ENCODE measurements at places on chromosomes 2 and 18.
A peak's percentile ranks its signal among the peaks of the same experiment; 100 is the strongest.

- no peak for DNase-seq
Measured at GRCh38 chr2:200222791-200223190, 83.7 kb upstream of the SPATS2L start.

DNA sequence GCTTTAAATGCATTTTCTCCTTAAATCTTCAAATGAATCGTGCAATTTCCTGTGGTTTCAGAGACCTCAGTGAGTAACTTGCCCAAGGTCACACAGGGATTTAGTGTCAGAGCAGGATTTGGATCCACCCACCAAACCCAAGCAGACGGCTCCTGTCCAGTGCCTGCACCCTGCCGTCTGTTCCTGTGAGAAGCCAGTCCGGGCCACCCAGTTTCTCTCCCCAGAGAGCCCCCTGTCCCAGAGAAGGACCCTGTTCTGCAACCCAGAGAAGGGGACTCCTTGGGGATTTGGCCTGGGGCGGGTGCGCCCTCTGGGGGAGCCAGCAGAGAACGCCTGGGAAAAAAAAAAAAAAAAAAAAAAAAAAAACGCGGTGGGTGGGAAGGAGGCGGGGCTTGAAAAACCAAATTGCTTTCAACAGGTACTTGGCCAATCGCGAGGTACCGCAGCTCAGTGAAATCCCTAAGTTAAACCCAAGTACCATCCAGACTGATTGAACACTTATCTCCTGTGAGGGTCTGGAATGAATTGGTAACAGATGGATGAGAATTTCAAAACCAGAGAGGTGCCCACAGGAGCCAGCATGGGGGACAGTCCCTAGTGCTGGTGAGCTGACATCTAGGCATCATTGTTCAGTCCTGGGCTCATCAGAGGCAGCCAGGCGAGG lies 30.9 kb upstream of the REEP1 start:
- DNase-seq, result peak; percentile 32

DNA sequence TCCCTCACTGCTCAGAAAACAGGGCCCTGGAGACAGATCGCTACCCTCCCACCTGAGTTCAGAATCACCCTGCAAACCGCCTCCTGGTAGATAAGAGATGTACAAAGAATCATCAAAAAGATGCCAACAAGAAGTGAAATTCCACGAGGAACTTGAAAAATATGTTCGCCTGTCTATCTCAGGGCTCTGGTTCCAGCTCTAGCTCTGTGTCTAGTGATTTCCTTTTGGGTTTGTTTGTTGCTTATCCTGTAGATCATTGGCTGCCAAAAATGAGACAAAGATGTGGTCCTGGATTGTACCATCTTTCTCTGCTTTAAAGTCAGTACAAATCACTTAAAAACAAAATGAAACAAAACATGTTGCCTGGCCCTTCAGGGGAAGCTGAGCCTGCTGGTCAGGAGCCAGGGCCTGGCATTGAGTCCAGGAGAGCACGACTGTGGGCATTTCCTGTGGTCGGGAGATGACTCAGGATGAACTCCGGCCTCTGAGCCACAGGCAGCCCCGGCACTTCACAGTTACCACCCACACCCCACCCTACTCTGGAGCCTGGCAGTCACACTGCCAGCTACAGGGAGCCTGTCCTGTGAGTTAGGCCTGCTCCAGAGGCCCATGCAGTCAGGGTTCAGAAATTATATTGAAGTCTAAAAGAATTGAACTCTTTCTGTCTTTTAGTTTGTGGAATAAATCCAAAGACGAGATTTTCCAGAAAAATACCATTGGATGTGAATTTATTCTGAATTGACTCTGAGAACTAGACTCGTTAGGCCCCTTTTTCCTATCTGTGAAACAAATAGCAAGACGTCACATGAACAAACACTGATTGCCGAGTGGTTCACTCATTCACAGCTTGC lies 8.0 kb upstream of the ITGB6 start:
- DNase-seq, result peak; percentile 42

GRCh38 chr18:13266218-13267100 lies 47.9 kb downstream of the LDLRAD4 start:
- peak; percentile 55 for DNase-seq

DNA sequence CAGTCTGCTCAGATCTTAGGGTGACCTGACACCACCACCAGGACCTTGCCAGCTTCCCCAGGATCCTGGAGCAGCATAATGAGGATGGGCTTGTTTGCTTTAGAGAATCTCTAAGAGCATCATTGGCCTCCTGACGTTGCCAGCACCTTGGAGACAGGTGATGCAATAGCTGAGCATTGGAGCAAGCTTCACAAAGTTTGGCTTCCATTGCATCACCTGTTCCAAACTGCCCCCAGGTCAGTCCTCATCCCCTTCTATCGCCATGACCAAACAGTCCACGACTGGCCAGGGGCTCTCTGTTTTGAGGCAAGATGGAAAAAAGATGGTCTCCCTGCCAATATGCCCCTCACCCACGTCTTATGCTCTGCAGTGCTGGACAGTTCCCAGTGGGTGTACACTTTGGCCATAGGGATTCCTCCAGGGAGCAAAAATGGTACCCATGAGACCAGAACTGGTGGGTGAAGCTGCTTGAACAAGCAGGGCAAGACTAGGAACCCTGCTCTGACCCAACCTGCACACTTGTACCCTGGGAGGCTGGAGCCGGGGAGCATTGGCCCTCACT lies 22.6 kb upstream of the AGAP1 start:
- DNase-seq, result no peak

- no peak for DNase-seq
Measured at GRCh38 chr2:156110890-156111289, 221.6 kb downstream of the NR4A2 start.

GRCh38 chr18:53864770-53865169 lies 359.7 kb downstream of the MBD2 start:
- no peak for DNase-seq

- no peak for DNase-seq
Measured at GRCh38 chr2:122145856-122146255, 390.4 kb downstream of the TSN start.

DNA sequence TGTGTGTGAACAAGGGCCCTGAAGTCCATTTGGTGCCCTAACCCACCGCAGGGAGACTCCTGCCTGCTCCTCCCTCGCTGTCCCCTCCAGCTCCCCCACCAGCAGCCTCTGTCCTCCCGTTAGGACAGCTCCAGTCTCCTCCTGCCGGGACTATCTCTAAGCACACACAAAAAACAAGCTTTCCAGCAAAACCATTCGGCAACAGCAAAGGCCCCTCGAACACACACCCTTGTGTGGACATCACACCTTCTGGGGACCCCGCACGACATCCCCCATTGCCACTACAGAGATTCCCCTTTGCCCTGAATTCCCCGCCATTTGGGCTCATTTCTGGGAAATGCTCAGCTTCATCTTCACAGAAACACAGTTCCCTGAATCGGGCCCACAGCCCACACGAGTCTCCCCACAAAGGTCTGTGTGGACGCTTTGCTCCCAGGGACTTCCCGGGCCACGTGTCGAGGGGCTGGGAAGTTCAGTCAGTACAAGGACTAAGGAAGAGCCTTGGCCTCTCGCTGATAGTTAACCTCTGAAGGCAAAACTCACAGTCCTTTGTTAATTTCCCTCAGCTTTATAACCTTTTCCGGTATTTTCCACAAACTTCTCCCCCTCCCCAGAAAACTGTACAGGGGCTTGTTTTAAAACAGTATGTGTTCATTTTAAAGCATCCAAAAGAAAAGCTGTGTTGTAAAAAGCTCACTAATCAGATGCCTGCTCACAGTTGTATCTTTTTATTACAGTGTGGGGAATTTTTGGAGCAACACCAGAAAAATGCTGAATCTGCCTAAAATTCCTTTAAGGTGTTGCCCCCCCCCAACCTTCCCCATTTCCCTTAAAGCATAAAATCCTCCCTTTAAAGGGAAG lies 25.9 kb downstream of the SMAD7 start:
- DNase-seq, result no peak

GRCh38 chr18:63508596-63508995 lies 31.8 kb downstream of the SERPINB5 start:
- DNase-seq, result no peak

DNA sequence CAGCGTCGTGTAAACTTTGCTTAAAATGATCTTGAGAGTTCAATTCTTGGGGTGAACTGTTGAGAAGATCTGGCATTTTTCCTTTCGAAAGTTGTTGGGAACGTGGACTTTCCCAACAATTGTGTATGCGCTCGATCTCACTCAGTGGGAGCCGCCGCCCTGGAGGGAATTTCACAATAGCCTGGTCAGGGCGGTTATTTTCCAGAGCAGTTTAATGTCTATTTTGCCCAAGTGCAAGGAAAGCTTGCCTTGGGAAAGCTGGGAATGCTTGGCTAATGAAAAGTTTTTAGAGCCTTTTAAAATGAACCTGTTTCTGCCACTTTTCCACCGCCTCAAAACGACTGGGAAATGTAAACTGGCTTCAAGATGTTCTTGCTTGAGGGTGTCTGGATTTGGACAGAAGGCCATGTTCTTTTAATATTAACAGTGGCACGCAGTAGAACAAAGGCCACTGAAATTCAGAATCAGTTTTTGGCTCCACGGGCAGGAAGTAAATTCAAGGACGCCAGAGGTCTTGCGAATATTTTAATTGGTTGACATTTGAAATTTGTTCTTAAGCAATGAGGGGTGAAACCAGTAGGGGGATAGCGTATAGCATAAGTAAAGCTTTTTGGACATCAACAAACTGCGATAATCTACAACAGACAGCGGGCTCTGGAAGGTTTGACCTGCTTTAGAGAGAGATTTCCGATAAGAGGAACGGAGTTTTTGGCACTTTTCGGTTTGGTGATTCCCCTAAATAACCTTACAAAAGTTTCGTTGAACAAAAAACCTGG lies 1.2 kb downstream of the CFLAR start:
- peak; percentile 77 for DNase-seq

GRCh38 chr2:118738524-118739308 lies 108.7 kb downstream of the EN1 start:
- DNase-seq, result no peak

DNA sequence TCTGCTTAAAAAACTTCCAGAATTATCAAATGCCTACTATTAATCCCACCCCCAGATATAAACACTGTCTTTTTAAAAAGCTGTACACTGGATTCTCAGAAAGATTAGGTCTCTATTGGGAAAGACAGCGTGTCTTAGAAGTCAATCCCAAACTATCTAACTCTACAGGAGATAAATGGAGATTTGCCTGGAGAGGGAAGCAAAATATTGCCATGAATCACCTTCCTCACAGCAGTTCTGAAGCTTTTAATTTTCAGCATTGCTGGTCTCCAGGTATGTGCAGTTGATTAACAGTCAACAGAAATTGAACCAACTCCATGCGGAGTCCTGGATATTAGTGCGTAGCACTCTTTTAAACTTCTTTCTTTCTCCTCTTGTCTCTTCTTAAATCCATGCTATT lies 122.2 kb downstream of the DSC3 start:
- no peak for DNase-seq

- DNase-seq, result no peak
Measured at GRCh38 chr2:172380436-172381274, 46.7 kb upstream of the ITGA6 start.

- DNase-seq, result no peak
Measured at GRCh38 chr2:31207790-31208189, 9.5 kb downstream of the CAPN14 start.

GRCh38 chr2:101751875-101752619 lies 54.5 kb downstream of the MAP4K4 start:
- no peak for DNase-seq

DNA sequence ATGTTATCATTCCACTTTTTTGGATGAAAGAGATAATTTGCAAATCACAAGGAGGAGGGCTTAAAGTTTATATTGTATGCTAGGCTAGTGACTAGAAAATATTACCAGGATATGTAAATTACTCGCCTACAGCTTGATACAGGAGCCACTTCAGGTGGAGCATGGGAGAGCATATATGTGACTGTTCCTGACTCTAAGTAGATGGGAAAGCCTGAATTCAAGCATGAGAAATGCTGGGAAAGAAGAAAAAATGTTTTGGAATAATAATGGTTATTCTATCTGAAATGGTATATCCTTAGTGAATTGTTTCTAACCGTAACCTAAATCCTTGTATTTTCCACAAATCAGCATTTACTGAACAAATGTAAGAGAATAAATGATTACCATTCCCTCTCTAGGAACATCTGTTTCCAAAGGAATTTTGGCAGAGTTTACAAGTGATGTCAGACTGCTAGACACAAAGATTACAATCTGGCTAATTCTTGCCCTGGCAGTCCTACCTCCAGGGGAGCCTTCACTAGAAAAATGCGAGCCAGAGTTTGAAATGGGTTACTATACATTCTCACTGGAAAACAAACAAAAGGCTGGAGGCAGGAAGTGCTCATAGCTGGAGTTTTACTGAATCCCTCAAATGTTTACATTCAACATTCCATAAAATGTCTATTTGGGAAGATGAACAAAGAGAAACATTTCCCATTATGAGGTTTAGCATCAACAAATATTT lies 129.4 kb upstream of the MAPRE2 start:
- no peak for DNase-seq

DNA sequence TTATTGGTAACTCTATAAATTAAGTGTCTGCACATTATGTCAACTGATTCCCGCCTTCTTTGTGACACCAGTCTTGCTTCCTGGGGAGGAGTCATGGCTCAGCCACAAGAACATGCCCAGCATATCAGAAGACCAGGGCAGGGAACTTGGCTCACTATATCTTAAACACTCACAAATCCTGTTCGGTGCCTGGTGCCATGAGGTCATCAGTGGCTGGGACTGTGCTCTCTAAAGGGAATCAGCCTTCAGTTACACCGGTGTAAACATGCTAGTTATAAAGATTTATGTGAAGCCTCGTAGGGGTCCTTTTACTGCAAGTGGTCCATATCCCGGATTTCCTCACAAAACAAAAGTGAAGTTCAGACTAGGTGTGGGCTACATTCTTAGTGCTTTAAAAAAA lies 73.1 kb upstream of the ZNF521 start:
- no peak for DNase-seq

GRCh38 chr2:2782007-2782406 lies 450.9 kb upstream of the MYT1L start:
- DNase-seq, result no peak

DNA sequence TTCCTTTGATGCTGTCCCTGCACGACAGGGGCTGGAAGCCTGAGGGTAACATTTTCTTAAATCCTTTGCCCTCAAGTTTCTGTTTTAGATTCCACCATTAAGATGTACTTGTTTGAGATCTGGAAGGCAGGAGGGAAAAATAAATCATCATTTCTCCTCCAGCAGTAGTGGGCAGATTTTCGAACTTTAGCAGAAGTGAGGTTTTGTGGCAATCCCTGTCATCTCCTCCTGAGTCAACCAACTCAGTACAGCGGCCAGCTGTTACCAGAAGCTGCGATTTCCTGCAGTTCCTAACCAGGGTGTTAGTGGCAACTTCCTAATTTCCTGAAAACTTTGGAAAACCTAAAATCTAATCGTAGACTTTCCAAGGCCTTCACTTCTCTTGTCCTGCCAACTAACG lies 517.2 kb upstream of the ACVR2A start:
- DNase-seq, result no peak

GRCh38 chr2:38037757-38038621 lies 38.0 kb downstream of the CYP1B1 start:
- DNase-seq, result peak; percentile 32

- DNase-seq, result no peak
Measured at GRCh38 chr2:239241431-239241960, 159.3 kb downstream of the HDAC4 start.

DNA sequence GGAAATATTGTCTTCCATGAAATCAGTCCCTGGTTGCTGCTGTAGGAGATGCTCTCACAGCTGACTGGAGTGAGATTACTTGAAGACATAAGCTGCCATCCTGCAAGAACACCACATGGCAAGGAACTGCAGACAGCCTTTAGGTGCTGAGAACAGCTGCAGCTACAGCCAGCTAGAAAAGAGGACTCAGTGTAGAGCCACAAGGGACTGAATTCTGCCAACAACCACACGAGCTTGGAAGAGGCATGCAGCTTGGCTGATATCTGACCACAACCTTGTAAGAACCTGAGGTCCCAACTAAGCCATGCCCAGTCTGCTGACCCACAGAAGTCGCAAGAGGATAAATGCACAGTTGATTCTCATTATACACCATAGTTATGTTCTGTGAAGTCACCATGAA lies 181.8 kb upstream of the ARL4C start:
- DNase-seq, result no peak

All from left ventricle myocardium inferior (tissue), 1 donor.